ENCODE measurements at places on chromosomes 3 and 15. TPM values are rescaled to one million over a fixed set of nuclear protein-coding genes. Genes with fewer than 3 reads are reported as not detected.

GPR160 gene
- total RNA-seq, result 5.5 TPM

DUOX1 gene
- total RNA-seq, result not detected

GCSAM gene
- total RNA-seq, result 1.1 TPM

MAGEL2 gene
- total RNA-seq, result not detected

SCAMP5 gene
- 0.09 TPM for total RNA-seq

MYO5C gene
- 0.45 TPM for total RNA-seq

SERINC4 gene
- total RNA-seq, result 0.18 TPM

PXYLP1 gene
- 13.0 TPM for total RNA-seq

EXD1 gene
- total RNA-seq, result not detected

KBTBD12 gene
- total RNA-seq, result 0.12 TPM

FBXW12 gene
- total RNA-seq, result 0.25 TPM

NBEAL2 gene
- total RNA-seq, result 536 TPM

FAM107A gene
- total RNA-seq, result not detected

C2CD4A gene
- not detected for total RNA-seq

SPATA12 gene
- total RNA-seq, result not detected

ZNF620 gene
- total RNA-seq, result 3.3 TPM

Measured in natural killer cell (primary cell).